MG63 (cell line): ENCODE measurements at places on chromosomes 3 and 15. TPM values are rescaled to one million over a fixed set of nuclear protein-coding genes. Genes with fewer than 3 reads are reported as not detected.

SSUH2 gene
- total RNA-seq: not detected in 2 replicates

GRCh38 chr3:151837057-151837456 is 23.1 kb downstream of the AADAC start:
- peak; percentile 74 for DNase-seq

DNA sequence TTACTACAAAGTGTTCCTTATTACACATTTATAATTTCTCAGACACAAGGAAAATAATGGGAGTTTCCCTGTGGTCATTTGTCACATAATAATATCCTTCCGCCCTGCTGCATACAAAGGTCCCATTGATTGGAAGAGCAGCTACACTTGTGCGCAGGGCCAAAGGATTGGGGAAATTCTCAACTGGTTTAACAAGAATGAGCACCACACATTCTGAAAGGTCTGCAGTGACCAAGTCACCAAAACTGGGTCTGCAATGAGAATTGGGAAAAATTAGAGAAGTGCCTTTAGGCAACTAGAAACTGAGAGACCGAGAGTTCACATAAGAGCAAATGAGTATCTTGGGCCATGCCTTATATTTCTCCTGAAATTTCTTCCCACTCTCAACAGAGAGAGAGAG is 98.2 kb upstream of the NR2F2 start:
- DNase-seq: no peak

GRCh38 chr3:141740349-141740748 is 2.3 kb downstream of the RNF7 start:
- DNase-seq: no peak

P2RY1 gene
- total RNA-seq: not detected in 2 replicates

CRABP1 gene
- not detected in 2 replicates for total RNA-seq

ARRDC4 gene
- total RNA-seq: 9.2 and 13.4 TPM in 2 replicates

NDUFB4 gene
- total RNA-seq: 190 and 205 TPM in 2 replicates

DNA sequence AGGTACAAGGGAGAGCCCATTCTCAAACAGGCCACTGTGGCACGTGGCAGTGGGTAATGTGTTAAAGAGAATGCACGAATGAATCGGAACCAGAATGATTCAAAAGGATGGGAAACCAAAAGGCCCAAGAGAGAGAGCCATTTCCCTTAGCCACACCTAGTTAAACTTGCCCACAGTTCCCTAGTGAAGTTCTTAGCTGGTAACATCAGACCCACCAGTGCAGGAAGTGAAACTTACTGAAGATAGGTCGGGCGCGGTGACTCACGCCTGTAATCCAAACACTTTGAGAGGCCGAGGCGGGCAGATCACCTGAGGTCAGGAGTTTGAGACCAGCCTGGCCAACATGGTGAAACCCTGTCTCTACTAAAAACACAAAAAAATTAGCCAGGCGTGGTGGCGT is 97.1 kb downstream of the MEX3B start:
- DNase-seq: no peak

DNA sequence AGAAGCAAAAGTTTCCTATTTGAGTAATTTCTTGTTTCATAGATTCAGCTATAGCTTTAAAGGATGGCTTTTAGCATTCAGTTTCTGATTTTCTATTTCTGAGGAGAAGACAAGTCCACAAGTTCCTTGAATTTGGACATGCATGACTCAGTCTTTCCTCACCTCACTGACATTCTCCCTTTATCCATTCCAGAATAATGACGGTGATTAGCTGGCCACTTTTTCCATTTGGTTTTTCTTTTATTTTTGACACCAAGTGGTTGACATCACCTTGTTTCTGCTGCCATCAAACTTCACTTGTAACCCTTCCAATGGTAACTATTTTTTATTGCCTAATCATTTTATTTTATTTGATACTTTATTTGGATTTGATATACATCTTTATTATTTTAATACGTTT is 404.4 kb upstream of the KCNMB2 start:
- DNase-seq: no peak

MYZAP gene
- total RNA-seq: 0.69 TPM in 1 of 2 replicates, not detected in the other

DNA sequence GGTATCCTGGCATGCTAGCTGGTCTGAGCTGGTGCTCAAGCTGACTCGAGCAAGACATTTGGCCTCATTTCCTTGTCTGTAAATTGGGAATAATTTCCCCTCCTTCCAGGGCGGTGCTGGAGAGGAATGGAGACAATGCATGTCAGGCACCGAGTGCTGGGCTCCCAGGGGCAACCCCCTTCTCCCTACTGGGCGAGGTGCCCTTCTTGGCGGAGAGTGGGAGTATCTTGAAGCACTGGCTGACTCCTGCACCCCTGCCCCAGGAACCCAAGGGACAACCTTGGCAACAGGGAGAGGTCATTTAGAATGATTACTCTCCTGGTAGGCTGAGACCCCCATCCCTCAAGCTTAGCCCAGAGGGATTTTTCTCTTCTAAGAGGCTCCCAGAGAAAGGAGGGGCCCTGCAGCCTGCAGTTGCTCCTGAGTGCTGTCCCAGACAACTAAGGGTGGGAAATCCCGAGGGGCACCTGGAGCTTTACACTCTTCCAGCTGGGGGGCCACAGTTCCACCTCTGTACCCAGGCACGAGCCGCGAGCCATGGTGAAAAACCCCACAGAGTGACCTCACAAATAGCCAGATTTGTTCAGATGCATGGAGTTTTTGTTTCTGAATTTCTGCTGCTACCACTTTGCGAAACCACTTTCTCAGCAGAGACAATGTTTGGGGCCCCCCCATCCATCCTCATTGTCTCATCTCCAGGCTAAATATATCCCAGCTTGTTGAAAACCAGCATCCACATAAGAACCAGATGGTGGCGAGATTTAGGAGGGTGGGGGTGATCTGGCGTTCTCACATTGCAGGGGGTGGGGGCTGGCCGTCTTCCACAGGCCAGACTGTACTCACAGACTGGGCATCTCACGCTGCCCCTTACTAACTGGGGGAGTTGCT is 44.8 kb downstream of the ABTB1 start:
- DNase-seq: no peak

DNA sequence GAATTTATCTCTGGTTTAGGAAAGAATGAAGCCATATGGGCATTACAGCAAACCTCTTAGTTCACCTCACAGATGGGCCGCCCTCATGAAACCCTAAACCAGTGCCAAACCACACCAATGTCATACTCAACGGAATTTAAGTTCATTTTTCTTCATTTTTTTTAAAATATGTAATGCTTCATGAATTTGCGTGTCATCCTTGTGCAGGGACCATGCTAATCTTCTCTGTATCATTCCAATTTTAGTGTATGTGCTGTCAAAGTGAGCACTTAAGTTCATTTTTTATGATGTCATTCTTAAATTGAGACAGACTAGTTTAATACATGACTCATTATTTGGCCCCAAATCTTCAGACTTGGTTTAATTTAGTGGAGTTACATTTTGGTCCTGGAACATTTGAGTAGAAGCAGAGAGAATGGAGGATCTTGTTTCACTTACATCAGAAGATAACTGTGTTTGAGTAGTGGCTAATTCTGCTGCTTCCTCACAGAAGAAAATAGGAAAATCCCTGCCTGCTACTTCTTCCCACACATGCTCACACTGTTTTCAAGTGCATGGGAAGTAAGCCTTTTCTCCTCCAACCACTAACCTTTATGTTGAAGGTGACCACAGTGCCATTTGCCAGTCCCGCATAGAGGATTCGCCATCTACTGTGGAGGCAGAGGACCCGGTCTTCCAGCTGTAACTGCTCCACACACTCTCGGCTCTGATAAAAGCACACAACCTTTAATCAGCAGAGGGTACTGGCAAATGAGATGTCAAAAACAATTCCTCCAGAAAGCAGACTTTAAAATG is 63.3 kb downstream of the ZNF106 start:
- DNase-seq: peak; percentile 73

- DNase-seq: no peak
Measured at GRCh38 chr15:84722628-84723027, 6.7 kb upstream of the SEC11A start.

DNA sequence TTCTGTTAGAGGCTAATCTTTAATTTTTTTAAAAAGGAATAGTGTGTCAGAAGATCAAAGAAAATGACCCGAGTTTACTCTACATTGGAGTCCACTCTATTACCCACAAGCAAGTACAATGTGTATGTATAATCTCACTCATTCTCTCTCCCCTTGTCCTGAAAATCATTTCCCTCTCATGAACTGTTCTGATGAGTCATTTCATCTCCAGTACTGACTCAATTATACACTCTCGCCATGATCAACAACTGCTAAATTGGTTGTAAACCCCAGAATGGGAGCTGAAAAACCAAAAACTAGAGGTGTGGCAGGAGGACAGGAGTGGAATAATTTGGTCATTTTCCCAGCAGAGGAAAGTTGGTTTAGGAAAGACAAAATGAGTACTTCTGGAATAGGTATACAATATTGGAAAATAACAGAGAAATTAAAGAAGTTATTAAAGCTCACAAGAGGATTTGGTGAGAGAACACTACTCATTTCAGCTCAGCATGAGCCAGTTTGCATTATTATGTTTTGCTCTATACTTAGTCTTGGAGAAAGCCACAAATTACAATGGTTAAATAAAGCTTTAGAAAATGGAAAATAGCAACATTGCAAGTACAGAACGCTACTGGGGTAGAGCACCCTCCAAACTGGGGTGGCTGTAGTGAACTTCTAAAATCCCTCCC is 144.3 kb upstream of the PFN2 start:
- DNase-seq: no peak

- DNase-seq: no peak
Measured at GRCh38 chr3:45564172-45564571, 30.4 kb upstream of the LIMD1 start.

FBXO45 gene
- 19.1 and 37.3 TPM in 2 replicates for total RNA-seq

GRCh38 chr3:59608356-59608755 is 558.5 kb upstream of the CFAP20DC start:
- no peak for DNase-seq

SNTN gene
- total RNA-seq: not detected in 2 replicates

- no peak for DNase-seq
Measured at GRCh38 chr3:5197022-5197421, 9.5 kb downstream of the EDEM1 start.

DNA sequence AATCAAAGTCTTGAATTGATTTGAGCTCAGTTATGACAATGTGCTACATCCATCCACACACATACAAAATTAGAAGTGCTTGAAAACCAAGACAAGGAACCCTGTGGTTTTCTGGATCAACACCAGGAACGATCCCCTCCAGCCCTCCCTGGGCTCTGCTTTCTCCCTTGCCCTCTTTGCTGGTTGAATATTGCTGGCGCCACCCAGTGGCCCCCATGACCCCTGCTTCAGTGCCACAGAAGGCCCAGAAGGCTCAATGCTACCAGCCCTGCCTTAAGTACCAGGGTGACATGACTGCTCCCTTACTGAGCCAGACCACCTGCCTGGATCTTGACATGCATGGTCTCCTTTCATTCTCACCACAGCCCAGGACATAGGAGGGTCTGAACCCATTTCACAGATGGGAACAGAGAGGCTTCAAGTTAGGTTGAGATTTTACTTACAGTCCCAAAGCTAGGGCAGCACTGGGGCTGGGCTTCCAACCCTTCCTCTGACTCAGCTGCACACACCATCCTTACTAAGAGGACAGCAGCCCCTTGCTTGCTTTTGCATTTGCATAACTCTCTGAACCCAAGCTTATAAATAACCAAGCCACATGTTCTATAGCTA is 15.0 kb downstream of the IL12A start:
- peak; percentile 78 for DNase-seq

DNA sequence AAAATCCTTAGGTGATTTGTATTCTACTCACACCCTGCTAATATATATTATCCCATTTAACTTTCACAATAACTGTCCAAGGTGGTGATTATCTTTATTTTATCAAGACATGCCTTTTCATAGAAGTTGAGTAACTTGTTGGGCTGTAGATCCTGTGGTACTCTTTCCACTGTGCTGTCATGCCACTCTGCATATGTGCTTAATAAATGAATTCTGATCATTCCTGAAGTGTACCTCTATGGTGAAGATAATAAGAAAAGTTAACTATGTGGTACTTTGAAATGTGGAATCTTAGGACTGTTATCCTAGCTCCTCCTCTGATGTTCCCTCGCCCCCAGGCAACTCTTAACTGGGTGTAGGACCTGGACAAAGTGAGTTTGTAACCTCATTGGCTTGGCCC is 5.2 kb downstream of the SNRK start:
- no peak for DNase-seq

DNA sequence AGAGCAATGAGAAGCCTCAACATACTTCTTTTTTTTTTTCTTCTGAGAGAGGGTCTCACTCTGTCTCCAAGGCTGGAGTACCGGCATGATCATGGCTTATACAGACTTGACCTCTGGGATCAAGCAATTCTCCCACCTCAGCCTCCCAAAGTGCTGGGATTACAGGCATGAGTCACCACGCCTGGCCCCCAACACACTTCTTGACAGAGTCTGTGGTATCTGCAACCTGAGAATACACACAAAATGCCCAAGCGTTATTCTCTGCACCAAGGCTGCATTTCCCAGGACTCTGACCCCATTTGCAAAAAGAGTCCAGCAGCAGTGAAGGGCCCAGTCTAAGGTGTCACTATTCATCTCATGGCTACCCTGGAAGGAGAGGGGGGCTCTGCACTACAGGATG is 42.7 kb upstream of the BLM start:
- DNase-seq: no peak

- peak; percentile 74 for DNase-seq
Measured at GRCh38 chr3:138187296-138188012, at the start of gene ARMC8. ARMC8 (plus strand) TSS chr3:138187301; CDS start chr3:138187555, 254 bp downstream.

PDIA5 gene
- 24.3 and 40.4 TPM in 2 replicates for total RNA-seq

GATM gene
- 0.23 TPM in 1 of 2 replicates, not detected in the other for total RNA-seq

DNA sequence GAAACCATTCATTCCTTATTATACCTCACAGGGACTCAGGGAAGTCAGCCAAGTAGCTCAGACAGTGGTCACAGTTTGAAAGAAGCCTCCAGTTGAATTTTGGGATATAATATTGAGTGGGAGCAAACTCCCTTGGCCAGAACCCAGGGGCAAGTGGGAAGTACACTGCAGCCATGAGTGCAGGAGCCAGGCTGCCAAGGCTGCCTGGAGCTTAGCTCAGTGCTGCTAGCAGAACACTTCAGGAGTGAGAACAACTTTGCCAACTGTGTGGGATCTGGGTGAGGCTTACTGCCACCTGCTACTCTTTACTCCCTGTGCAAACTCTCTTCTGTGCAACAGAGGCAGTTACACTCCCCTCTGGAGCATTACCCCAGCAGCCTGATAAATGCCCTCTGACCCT is 4.6 kb downstream of the OR5K3 start:
- no peak for DNase-seq

- no peak for DNase-seq
Measured at GRCh38 chr3:64316971-64317370, 91.7 kb upstream of the PRICKLE2 start.

DNA sequence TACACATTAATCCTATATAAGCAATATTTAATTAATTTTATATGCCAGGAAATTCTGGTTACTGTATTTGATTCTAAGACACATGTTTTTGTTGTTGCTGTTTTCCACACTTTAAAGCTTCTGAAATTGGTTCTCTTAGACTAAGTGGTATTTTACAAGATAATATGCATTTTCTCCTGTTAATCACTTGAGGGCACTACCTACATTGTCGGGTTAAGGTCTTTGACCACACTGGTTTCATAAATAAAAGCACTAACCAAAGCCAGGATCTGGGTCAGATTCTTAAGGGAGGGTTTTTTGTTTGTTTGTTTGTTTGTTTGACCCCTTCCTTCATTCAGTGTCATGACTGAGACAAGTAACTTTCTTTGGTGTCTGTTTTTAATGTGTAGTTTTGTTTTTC is 590.2 kb downstream of the RBMS3 start:
- no peak for DNase-seq

AGBL1 gene
- total RNA-seq: not detected in 2 replicates
